Epithelial cell of esophagus (primary cell): ENCODE measurements at places on chromosomes 6 and 20.

DNA sequence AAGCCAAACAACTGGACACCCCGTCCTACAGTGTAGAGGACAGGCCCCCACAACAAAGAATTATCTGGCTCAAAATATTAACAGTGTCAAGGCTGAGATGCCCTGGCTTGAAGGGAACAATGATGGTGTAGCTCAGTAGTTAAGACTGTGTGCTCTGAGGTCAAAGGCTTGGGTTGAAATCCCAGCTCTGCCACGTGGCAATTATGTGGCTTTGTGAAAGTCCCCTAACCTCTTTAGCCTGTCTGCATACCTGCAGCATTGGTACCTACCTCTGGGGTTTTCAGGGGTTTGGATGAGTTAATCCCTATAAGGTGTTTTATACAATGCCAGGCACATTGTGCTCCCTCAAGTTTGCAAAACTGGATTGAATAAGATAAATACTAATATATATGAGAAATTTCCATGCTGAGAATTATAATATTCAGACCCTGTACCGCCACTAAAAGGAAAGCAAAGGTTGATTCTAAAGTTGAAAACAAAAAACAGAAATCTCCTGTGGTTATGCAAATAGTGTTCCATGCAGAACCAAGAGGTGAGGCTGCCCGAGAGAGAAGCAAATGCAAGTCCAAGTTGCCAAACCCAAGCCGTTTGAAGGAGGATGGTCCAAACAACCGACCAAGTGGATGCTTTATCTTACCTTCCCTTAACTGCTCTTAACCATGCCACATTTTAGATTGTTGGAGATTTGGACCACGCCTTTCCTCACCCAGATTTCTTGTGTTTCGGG, 199.8 kb downstream of the NFATC2 start:
- DNase-seq: no peak

DNA sequence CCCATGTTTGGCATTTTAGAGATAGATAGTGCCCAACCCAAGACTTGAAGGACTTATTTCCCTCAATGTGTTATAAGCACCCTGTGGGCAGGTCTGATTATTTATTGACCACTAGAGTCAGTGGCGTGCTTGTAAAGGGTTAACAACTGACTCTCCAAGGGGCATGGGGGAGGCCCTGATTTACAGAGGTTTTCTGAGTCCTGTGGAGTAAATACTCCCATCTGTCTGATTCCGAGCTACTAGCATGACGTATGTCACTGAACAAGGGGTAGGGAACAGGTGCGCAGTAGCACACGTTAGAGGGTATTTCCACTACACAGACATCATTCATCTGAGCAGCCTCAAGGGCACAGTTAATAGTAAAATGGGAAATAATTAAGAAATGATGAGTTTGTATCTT, 17.4 kb upstream of the TRAM2 start:
- no peak for DNase-seq

- DNase-seq: no peak
Observed at GRCh38 chr20:48259456-48259855, 474.2 kb upstream of the SULF2 start.

GRCh38 chr6:5672581-5673011, 334.1 kb downstream of the NRN1 start:
- DNase-seq: peak; percentile 90

GRCh38 chr6:5287205-5287965, 26.1 kb downstream of the FARS2 start:
- DNase-seq: peak; percentile 71

DNA sequence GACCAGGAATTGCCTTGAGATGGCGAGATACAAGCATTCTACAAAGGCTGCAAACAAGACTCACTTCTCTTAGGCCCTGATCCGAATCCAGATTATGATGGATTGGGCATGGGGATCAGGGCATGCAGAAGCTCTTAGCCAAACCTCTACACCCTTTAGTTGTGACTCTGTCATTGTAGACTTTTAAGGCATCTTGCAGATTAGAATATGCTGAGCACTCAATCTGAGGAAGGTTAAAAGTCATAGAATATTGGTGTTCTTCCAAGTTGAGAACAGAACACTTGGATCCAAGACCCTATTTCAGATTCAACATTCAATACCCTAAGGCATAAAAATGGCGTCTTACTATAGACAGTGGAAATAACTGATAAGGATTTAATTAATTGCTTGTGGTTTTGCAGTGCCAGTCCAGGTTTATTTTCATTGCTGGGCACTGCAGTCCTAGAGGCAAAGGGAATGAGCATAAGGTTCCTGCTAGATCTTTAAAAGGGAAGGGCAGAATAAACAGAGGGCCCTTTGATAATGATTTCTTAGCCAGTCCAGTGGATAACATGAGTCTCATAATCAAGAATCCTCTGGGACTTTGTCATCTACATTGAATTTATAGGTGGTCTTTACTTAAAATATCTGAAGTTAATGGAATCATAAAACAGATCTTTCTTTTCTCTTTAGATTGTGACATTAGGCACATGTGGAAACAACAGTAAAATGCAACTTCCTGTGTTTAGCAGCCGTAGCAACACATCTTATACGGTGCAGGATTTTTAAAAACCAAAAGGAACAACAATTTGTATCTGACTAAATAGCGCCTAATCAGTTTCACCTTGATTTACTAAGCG, 17.6 kb downstream of the PHACTR2 start:
- no peak for DNase-seq

DNA sequence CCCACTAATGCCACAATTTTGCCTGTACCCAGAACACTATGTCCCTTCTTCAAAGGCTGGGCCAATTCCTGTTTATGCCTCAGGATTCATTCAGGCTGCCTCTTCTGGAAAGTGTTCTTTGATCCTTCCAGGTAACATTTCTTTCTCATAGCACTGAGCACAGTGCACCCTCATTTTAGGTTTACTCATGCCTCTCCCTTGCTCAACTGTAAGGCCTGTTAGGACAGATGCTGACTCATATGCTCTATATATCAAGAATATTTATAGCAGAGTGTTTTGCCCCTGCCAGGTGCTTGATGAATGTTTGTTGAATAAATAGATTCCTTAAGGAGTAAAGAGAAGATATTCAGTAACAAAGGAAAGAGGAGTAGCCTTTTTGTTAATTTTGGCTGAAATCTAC, 263.9 kb downstream of the PHF3 start:
- DNase-seq: peak; percentile 88

DNA sequence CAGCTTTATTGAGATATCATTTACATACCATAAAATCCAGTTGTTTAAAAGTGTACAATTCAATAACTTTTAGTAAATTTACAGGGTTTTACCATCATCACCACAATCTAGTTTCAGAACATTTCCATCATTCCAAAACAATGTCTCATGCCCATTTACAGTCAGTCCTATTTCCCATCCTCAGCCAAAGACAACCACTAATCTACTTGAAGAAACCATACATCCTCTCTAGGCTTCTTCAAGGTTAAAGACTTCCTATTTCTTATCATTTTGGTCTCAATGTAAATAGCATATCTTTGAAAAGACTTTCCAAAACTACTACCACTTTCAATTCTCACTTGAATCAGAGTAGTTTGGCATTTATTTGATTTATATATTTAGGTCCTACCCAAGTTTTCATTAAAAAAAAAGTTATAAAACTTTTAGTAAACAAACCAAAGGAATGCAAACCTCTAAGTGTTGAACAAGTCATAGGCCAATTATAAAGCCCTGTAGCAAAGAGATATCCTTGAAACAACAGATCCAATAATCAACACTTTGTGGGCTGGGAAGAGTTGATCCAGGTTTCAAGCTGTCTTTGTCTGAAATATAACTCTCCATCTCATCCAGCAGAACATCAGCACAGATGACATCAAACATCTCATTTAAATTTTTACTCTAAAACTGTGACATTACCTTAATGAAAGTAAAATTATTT, 211.3 kb upstream of the RUNX2 start:
- DNase-seq: peak; percentile 15

DNA sequence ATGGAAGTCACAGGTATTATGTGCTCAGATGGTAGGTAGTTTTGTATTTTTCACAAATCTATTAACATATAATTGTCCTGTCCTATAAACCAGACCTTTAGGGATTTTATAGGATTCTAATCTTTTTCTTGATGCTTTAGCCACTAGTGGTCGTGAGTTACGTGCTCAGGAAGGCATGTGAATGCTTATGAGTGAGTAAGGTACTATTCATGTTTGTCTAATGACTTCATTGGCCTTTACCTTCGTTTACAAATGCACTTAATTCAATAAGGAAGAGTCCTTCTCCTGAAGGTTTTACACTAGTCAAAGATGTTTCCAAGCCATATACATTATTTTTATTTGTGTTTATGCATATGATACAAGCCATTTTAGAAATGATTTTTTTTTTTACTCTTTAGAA, 23.0 kb downstream of the PACRG start:
- DNase-seq: peak; percentile 79

- no peak for DNase-seq
Observed at GRCh38 chr6:26222571-26222970, 135.3 kb downstream of the HFE start.

- DNase-seq: no peak
Observed at GRCh38 chr6:53992522-53992921, 118.7 kb upstream of the MLIP start.

- no peak for DNase-seq
Observed at GRCh38 chr6:43523284-43523683, 6.4 kb downstream of the POLR1C start.

- no peak for DNase-seq
Observed at GRCh38 chr20:32358632-32358882, 426 bp downstream of the ASXL1 start.
